ENCODE measurements at places on chromosomes 1 and 21.
A peak's percentile ranks its signal among the peaks of the same experiment; 100 is the strongest.

DNA sequence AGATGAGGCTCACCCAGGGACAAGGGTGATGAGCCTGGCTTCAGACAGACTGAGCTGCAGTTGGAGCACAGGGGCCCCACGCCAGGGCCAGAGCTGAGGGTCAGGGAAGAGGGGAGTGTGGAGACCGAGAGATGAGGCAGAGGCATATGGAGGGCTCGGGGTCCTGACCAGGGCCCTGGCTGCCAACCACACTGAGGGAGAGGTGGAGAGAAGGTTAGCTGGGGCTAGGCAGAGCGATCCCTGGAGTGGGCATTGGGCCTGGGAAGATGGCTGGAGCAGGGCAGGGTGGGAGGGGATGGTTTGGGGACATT is 8.0 kb downstream of the PEAR1 start:
- DNase-seq: peak; percentile 76

DNA sequence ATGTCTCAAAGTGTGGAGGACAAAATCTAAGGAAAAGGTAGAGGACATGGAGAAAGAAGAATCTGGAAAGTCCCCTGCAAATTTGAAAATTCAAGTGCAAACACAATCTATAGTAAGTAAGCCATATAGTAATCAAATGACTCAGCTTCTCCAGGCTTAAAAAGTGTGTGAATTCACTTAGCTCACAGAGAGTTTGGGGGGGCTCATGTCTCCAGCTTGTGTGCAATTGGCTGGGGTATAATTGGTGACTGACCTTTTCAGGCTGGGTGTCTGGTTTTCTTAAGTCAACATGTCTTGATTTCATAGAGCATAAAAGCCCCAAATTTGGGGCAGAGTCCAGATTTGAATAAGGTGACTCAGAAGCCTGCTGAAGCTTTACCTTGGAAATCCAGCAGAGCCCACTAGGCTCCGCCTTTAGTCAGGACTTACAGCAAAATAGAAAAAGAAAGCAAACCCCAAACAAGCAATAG is 8.6 kb downstream of the CLDN14 start:
- DNase-seq: no peak

DNA sequence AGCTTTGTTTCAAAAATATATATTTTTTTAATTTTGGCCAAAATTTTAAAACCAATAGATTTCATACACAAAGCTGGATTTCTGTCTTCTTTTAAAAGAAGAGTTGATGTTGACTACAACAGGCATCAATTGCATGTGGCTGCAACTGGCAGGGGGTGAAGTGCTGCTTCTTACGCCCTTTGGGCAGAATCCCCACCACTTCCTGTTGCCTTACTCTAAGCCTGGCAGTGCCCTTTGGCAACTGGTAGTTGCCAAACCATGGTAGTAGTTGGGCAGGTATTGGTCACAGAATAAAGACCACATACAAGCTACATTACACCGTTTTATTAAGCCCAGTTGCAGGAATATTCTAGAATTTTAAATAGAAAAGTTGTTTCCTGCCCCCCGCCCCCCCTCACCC is 17.0 kb downstream of the LAMC2 start:
- no peak for DNase-seq

DNA sequence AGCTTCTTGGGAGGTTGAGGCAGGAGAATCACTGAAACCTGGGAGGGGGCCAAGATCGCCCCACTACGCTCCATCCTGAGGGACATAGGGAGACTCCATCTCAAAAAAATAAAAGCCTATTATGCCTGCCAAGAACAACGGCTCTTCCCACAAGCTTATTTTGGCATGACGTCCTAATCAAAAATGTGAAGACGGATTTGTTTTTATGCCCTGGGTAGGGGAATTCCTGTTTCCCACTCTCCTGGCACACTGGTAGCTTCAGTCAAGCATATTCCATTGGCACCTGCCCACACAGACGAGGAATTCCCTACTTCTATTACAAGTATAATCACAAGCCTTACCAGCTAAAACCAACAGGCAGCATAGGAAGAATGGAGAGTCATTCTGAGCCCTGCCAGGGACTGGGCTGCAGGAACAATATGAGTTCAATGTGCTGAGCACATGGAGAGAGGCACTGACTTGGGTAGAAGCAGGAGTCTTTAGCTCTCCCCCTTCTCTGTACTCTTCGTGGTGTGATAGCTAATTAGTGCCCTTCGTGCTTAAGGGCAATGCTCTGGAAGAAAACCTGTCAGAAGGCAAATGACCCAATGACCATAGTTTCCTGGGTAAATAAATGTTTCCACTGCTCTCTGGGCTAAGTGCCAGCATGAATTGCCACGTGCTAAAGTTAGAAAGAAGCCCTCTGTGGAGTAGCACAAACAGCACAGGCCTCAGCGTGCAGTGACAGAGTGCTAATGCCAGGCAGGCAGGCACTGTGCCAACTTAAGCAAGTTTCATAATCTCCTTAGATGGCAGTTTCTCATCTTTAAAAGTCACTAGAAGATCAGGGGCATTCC is 16.8 kb downstream of the TNFSF4 start:
- no peak for DNase-seq

Measured in chondrocyte (in vitro differentiated cells).